ENCODE measurements at places on chromosomes 2 and 18.

DNA sequence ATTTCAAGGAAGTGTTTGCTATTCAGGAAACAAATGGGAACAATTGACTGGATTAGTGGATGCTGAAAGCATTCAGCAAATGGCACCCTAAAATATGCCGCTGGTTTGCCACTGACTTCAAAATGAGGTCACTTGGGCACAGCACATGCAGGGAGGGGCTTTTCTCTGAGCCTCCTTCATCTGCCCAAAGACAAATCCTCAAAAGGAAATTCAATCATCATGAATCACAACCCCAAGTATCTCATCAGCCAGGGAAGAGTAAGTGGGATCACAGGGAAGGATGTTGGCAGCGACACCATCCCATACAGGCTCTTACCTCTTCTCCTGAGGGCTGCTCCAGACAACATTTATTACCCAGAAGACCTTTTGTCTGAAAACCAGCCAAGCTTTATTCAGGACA is 14.4 kb upstream of the SP140L start:
- DNase-seq, result no peak

GRCh38 chr2:186909095-186909494 is 60.1 kb upstream of the ZSWIM2 start:
- no peak for DNase-seq

DNA sequence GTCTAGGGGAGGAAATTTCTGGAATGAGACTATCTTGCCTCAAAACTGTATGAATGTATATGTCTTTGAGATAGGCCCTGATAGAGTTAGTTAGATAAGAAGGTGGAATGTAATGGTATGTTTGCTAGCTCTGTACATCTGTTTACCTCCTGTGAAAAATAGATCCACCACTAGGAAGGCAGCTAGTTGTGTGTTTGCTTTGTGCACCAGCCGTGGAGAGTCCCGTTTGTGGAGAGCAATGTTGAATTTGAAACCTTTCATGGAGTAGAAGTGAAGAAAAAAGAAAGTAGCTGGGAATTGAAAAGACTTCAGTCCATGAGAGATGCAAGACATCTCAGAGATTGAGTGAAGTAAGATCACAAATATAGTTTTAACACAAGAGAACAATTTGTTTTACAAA is 25.4 kb downstream of the ASXL3 start:
- DNase-seq, result no peak

DNA sequence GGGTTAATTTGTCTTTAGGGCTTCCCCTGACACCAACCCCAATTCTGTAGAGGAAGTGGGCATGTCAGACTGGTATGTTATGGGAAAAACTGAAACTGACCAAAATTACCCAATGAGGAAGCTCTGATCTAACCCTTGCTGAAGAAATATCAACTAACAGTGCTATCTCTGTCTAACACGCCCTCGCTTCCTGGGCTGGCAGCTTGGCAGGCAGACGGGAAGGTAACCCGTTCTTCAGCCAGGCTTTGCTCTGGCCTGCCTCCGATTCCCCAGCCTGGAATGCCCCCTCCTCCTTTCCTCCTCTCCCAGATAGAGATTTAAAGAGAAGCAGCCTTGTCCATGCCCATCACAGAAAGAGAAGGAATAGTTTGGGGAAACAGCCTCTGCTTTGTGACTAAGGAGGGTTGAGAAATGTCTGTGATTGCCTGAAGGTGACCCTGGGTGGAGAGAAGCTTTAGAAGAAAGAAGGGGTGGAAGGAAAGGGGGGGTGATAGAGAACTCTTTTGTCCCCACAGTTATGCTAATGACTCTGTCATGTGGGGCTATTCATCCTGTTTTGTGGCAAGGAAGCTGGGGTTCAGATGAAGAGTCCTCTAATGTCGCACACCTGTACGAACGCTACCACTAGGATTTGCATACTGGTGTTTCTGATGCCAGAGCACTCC is 15.4 kb downstream of the HK2 start:
- DNase-seq, result no peak

DNA sequence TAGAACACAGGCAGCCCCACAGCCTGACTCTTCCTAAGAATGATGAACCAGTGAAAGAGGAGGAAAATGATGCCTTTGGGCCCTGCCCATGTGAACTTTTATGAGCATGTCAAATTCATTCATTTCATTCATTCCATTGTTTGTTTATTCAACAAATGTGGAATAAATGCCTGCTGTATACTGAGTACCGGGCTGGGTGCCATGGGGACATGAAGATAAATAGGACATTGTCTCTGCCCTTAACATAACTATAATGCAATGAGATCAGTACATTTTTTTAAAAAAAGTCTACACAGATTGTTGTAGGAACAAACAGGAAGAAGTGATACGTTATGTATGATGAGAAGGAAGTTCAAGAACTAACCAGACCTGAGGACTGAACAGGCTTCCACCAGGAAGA is 14.7 kb downstream of the MREG start:
- no peak for DNase-seq

DNA sequence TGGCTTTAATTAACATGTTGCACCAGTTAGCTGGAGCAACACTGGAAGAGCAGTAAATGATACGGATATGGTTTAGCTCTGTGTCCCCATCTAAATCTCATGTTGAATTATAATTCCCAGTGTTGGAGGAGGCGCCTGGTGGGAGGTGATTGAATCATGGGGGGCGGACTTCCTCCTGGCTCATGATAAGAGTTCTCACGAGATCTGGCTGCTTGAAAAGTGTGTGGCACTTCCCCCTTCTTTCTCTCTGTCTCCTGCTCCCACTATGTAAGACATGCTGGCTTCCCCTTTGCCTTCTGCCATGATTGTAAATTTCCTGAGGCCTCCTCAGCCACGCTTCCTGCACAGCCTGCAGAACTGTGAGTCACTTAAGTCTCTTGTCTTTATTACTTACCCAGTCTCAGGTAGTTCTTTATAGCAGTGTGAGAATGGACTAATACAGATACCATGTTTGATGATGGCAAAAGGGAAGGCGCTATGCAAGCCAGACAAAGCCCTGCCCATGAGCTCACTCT is 963.6 kb downstream of the SOCS6 start:
- no peak for DNase-seq

- no peak for DNase-seq
Measured at GRCh38 chr2:210913461-210913860, 357.1 kb downstream of the CPS1 start.
